ENCODE measurements at places on chromosomes 3 and 15. TPM values are rescaled to one million over a fixed set of nuclear protein-coding genes. Genes with fewer than 3 reads are reported as not detected.

The NLGN1 gene
- not detected for total RNA-seq

The IGSF11 gene
- 1.9 TPM for total RNA-seq

The AAGAB gene
- total RNA-seq: 40.4 TPM

The STXBP5L gene
- total RNA-seq: not detected

The CCK gene
- total RNA-seq: not detected

The MYH15 gene
- total RNA-seq: 0.17 TPM

The CD276 gene
- 0.71 TPM for total RNA-seq

The C3orf22 gene
- total RNA-seq: not detected

The RTP3 gene
- not detected for total RNA-seq

The DMXL2 gene
- total RNA-seq: 8.7 TPM

The SYNPR gene
- not detected for total RNA-seq

The USP13 gene
- total RNA-seq: 8.4 TPM

The GMNC gene
- not detected for total RNA-seq

The C3orf70 gene
- total RNA-seq: not detected

The MORC1 gene
- total RNA-seq: not detected

The IMP3 gene
- 85.3 TPM for total RNA-seq

The CAMK2N2 gene
- not detected for total RNA-seq

The CPNE9 gene
- not detected for total RNA-seq

The SPTSSB gene
- total RNA-seq: 0.08 TPM

The ABCF3 gene
- total RNA-seq: 76.3 TPM

The GALNT15 gene
- total RNA-seq: not detected

The CHRM5 gene
- not detected for total RNA-seq

The UBAP1L gene
- 7.2 TPM for total RNA-seq

The CCDC9B gene
- 2.6 TPM for total RNA-seq

The ENTPD3 gene
- not detected for total RNA-seq

The ADGRG7 gene
- not detected for total RNA-seq

The TGFBR2 gene
- total RNA-seq: 86.9 TPM

The RHOV gene
- not detected for total RNA-seq

The UNC13C gene
- total RNA-seq: not detected

The SEMA3G gene
- 0.06 TPM for total RNA-seq

The NOP10 gene
- 143 TPM for total RNA-seq

The LSMEM2 gene
- not detected for total RNA-seq

The NAA80 gene
- total RNA-seq: 37.7 TPM

The ZBED2 gene
- total RNA-seq: 1.9 TPM

The CFAP20DC gene
- 1.8 TPM for total RNA-seq

The TGM4 gene
- not detected for total RNA-seq

The GPR15 gene
- 40.6 TPM for total RNA-seq

The ITIH1 gene
- total RNA-seq: not detected

The COLQ gene
- 4.1 TPM for total RNA-seq

The ARMC8 gene
- 53.1 TPM for total RNA-seq

The GCSAM gene
- total RNA-seq: 11.8 TPM

All from activated naive CD8-positive, alpha-beta T cell treated with anti-CD3 and anti-CD28 coated beads, Interleukin-2, amount 10 ng/mL, durations not matched to agents 7 days and 5 days (primary cell).